Fibroblast of lung (primary cell): ENCODE measurements at places on chromosomes 2 and 18. TPM values are rescaled to one million over a fixed set of nuclear protein-coding genes. Genes with fewer than 3 reads are reported as not detected.

The ATP6V1C2 gene
- total RNA-seq: under 0.01 TPM in 2 replicates

The CCDC102B gene
- 35.3 and 68.6 TPM in 2 replicates for total RNA-seq

The CHMP3 gene
- 63.4 and 73.3 TPM in 2 replicates for total RNA-seq

The MALL gene
- 3.1 and 3.3 TPM in 2 replicates for total RNA-seq

The RGPD3 gene
- total RNA-seq: 0.17 and 0.26 TPM in 2 replicates

The IL37 gene
- not detected in 2 replicates for total RNA-seq

The AP1S3 gene
- total RNA-seq: 3.3 TPM in 2 replicates

The SCYGR7 gene
- not detected in 2 replicates for total RNA-seq

The TGFA gene
- total RNA-seq: not detected in 2 replicates

The DCDC2C gene
- not detected in 2 replicates for total RNA-seq

The ITPRIPL1 gene
- 4.1 and 4.6 TPM in 2 replicates for total RNA-seq

The ZC3H15 gene
- total RNA-seq: 79.9 and 92.7 TPM in 2 replicates

The FOXD4L1 gene
- total RNA-seq: 0.17 and 0.26 TPM in 2 replicates

The CRACDL gene
- under 0.01 TPM in 1 of 2 replicates, not detected in the other for total RNA-seq

The MC4R gene
- not detected in 2 replicates for total RNA-seq

The WDFY1 gene
- 107 and 156 TPM in 2 replicates for total RNA-seq

The SERPINB4 gene
- not detected in 2 replicates for total RNA-seq

The KRTCAP3 gene
- total RNA-seq: 0.33 TPM in 1 of 2 replicates, not detected in the other

The SIX3 gene
- total RNA-seq: not detected in 2 replicates

The FRZB gene
- total RNA-seq: 2.0 and 5.6 TPM in 2 replicates

The DLGAP1 gene
- 0.17 and 0.51 TPM in 2 replicates for total RNA-seq

The ARID5A gene
- 7.2 and 9.7 TPM in 2 replicates for total RNA-seq

The ZNF236 gene
- total RNA-seq: 8.0 and 8.4 TPM in 2 replicates

The HOXD12 gene
- total RNA-seq: not detected in 2 replicates

The CCT4 gene
- 168 and 187 TPM in 2 replicates for total RNA-seq

The TMEM178A gene
- 0.26 and 1.5 TPM in 2 replicates for total RNA-seq

The CDKL4 gene
- total RNA-seq: 3.0 and 3.1 TPM in 2 replicates

The IL1RL1 gene
- 0.50 and 4.6 TPM in 2 replicates for total RNA-seq

The FZD7 gene
- total RNA-seq: 24.7 and 39.1 TPM in 2 replicates

The CYB5A gene
- total RNA-seq: 63.4 and 113 TPM in 2 replicates

The SAG gene
- total RNA-seq: not detected in 2 replicates

The UGT1A5 gene
- not detected in 2 replicates for total RNA-seq

The ADCYAP1 gene
- total RNA-seq: not detected in 2 replicates
